SW480 (cell line): ENCODE measurements at places on chromosomes 5 and 9.
A peak's percentile ranks its signal among the peaks of the same experiment; 100 is the strongest.

DNA sequence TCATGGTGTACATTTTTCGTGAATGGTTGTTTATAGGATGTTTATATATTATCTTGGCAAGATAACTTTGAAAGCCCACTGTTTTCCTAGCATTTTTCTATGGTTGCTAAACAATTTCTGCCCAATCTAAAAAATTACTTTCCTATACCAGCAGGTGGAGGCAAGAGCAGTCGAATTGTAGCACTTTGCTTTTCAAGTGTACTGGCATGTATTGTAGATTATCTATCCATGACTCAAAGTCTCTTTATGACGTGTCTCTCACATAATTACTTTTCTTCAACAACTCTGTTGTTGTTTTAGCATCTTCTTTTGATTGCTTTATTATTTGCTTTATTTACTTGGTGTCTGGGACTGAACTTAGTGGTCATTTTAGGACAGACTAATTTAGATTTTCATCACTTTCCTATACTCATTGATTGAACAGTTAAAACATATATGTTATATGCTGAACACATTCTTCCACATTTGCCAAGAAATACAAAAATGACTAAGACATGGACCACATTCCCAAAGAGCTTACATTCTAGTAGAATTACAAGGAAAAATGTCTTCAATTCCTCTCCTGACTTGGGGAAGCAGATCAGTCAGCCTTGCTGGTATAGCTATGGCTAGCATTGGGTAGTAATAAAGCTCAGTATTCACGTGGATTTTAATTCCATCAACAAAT is 20.7 kb downstream of the NLN start:
- peak; percentile 51 for DNase-seq

- no peak for DNase-seq
Measured at GRCh38 chr9:126874546-126875314, 14.3 kb downstream of the ZBTB34 start.

- no peak for DNase-seq
Measured at GRCh38 chr5:173712609-173713175, 96.2 kb upstream of the BOD1 start.

GRCh38 chr5:143673676-143674468 is 138.1 kb upstream of the HMHB1 start:
- DNase-seq: no peak

- DNase-seq: no peak
Measured at GRCh38 chr9:78898234-78898633, 601.3 kb downstream of the PSAT1 start.

DNA sequence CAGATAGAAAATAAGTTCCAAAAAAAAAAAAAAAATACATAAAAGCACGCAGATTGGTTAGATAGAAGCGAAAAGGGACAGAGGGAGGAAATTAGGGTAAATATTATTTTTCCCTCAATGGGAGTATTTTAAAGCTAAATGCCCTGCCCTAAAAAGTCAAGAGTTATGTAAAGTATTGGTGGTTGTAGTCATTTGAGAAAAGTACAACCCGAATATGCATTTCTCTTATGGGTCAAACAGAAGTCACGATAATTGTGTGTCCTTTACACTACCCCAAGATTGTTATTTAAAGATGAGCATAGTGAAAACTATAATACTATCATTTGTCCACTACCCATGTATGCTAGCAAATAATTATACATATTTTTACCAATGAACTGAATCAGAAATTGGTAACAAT is 368.7 kb downstream of the NDUFS4 start:
- DNase-seq: no peak

GRCh38 chr9:91771027-91771426 is 179.0 kb downstream of the ROR2 start:
- peak; percentile 61 for DNase-seq

GRCh38 chr5:18393565-18394442 is 759.5 kb downstream of the TAF11L14 start:
- DNase-seq: peak; percentile 60

DNA sequence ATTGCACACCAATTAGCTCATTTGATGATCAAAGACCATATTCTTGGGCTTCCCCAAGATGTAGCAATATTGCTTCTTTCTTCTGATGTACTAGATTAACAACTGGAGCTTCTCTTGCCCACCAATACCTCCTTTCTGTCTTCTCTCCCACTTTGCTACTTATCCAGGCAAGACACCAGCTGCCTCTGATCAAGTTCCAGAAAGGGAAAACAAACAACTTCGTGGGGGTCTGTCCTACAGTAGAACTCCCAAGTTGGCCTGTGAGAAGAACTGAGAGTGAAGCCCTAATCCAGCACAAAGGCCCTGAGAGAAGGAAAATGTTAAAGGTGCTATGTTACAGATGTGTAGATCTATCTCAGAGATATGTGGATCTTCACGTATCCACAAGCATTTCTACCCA is 44.9 kb downstream of the ADAMTS12 start:
- DNase-seq: no peak

DNA sequence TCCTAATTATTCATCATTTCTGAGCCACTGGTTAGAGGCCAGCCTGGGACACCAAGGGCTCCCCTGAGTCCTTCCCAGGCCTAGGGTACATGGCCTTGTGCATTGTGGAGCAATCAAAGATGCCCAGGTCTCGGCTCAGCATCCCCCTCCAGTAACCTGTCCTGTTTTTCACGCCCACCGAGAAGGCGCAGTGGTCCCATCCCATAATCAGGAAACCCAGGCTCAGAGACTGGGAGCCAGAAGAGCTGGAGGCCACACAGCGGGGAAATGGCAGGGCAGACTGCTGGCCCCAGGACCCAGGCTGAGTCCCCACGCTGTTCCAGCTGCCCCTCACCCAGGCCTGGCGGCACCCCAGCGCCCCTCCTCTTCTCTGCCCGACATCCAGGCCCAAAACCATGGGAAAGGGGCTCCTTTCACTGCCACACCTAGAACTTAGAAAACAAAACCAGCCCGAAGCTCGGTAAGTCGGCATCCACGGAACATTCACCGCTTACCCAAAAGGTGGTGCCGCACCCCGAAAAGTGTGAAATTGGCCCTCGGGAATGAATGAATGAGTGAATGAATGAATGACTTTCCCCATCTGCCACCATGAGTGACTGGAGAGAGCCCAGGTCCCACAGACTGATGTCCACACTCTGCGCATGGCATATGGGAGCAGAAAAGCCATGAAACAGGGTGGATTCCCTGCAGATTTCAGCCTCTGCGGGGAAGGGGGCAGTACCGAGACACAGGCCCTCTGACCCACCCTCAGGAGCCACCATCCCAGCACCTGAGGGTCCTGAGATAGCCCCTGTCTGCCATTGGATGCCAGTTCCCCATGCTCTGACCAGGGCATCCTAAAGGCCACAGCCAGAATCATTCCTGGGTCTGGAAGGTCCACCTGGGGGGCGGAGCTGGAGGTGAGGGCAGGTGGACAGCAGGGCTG is 132.5 kb downstream of the OLFM1 start:
- no peak for DNase-seq

DNA sequence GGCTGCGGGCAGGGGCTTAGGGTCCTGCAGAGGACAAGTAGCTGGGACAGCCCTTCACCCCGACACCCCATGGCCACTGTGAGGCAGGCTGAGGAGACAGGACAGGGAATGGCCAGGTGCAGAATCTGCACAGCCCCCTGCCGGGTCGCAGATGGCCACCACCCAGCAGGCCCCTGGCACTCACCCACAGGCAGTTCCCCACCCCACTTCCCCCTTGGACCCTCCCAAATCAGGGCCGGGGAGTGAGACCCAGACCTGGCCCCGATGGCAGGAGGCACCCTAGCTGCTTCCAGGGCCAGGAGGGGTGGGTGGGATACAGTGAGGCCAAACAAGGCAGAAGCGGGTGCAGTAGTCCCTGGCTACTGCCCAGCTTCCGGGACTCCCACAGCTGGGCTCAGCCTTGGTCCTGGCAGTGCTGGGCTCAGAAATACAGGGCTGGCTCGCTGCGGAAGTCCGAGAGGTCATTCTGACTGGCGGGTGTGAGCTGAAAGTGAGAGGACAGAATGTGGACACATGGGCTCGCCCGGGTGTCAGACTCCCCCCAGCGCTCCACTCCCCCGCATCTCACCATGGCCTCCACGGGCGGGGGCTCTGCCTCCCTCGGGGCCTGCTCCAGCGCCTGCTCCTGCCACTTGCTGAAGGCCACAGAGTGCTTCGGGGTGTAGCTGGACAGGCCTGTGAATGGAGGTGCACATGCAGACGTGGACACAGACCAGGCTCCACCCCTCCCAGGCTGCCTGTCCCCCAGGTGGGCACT is 3.4 kb downstream of the SSNA1 start:
- no peak for DNase-seq

GRCh38 chr5:133277744-133278143 is 225.9 kb downstream of the HSPA4 start:
- no peak for DNase-seq

GRCh38 chr9:111474385-111474784 is 9.8 kb downstream of the ECPAS start:
- no peak for DNase-seq

- peak; percentile 25 for DNase-seq
Measured at GRCh38 chr5:151451626-151452520, 4.5 kb downstream of the SLC36A1 start.

DNA sequence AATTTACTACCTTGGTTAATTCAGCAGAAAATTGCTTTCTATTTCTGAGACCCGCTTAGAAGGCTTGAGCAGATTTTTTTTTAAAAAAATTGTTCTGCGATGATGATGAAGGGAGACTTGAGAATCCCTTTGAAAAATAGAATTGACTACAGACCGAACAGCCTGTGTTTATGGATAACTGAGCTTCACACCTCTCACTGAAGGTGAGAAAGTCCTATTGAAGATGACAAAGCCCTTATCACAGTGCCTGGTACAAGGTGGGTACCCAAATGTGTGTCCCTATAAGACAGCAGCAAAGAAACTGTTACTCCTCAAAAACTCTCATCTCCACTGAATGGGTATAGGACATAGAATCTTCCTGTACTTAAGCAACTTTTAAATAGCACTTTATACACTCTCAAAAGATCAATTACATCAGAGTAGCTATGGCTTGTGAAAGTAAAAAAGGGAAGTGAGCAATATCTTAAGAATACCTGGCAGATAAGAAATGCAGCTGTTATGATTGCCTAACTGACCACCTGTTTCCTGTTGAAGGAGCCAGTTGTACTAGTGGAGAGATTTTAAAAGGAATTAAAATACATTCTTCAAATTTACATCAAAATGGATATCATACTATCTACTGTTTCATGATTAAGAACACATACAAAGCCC is 419.7 kb downstream of the CHSY3 start:
- no peak for DNase-seq

DNA sequence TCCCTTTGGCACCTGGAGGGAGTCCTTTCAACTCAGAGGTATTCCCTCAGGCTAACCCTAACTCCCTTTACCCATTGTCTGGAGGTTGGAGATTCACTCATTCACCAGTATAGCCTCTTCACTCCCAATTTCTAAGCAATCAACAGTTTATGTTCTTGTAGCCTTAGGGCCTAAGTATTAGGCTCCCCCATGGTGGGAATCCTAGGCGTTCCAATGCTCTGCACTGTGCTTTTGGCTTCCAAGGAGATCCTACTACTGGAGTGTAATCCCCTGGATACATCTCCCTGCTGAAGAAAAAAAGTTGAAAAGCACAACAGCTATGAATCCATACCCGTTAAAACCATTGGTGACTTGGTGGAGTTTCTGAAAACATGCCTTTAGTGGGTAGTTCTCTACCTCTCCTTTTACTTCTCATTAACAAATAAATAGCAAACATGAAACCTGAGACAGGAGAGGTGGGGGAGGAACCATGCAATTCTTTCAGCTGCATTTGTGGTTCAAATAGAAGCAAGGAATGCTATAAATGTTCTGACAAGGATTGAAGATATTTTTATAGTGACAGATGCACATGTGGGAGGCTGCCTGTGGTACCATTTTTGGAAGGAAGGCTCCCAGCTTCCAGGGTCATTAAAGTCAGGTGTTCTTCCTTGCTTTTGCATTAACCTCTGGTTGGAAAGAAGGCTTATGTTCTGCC is 397.1 kb downstream of the DMAC1 start:
- DNase-seq: no peak

GRCh38 chr9:21477466-21477865 is 4.6 kb downstream of the IFNE start:
- DNase-seq: no peak

DNA sequence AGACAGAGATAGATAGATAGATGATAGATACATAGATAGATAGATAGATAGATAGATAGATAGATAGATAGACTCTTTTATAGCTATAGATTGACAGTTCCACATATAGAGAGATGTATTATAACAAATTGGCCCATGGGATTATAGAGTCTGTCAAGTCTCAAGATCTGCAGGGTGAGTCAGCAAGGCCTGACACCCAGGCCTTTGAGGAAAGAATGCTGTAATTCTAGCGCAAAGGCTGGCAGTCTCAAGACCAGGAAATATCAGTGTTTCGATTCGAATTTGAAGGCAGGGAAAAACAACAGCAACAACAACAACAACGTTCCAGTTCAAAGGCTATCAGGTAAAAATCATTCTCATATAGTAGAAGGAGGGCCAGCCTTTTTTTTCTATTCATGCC is 339.2 kb upstream of the CDH9 start:
- no peak for DNase-seq

GRCh38 chr5:159257007-159257406 is 6.1 kb upstream of the UBLCP1 start:
- DNase-seq: no peak

GRCh38 chr5:108947164-108947563 is 199.5 kb downstream of the FER start:
- DNase-seq: no peak

DNA sequence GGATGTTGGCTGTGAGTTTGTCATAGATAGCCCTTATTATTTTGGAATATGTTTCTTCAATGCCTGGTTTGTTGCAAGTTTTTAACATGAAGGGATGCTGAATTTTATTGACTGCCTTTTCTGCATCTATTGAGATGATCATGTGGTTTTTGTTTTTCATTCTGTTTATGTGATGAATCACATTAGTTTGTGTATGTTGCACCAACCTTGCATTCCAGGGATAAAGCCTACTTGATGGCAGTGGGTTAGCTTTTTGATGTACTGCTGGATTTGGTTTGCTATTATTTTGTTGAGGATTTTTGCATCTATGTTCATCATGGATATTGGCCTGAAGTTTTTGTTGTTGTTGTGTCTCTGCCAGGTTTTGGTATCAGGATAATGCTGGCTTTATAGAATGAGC is 225.6 kb downstream of the PCSK1 start:
- DNase-seq: no peak

GRCh38 chr9:80175286-80176150 is 603.8 kb downstream of the TLE4 start:
- peak; percentile 47 for DNase-seq
